H4 (cell line): ENCODE measurements at places on chromosomes 7 and 10. TPM values are rescaled to one million over a fixed set of nuclear protein-coding genes. Genes with fewer than 3 reads are reported as not detected.

DNA sequence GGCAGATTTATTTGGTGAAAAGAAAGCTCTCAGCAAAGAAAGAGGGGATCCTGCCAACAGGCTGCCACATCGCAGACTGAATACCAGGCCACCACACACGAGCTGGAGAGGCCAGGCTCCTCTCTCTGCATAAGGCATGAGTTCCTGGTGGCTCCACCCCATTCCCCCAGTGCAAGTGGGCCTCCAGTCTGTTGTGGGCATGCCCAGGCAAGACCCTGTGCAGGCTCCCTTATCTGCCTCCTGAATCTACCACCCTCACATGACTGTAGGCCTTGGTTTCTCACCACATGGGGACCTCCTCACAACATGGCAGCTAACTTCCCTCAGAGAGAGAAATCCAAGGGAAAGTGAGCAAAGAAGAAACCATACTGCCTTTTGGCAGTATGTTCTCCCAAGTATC, 26.7 kb upstream of the CUL1 start:
- DNase-seq: no peak

DNA sequence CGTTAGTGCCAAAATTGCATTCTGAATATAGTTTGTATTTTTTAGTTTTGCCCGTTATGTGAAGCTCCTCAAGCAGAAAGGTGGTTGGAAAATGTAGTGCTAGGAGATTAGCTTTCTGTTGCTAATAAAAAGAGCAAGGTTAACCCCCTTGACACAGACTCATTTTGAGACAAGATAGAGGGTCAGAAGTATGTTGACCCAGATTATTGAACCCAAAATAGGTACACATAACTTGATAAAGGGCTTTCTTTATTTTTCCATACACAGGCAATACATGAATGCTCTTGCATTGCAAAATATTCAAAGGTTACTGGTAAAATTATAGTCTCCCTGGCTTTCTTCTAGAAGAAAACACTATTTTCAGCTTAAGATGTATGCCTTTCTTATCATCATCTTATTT, 10.0 kb upstream of the PON2 start:
- DNase-seq: no peak

- no peak for DNase-seq
Measured at GRCh38 chr7:26668821-26669220, 195.6 kb downstream of the SKAP2 start.

DNA sequence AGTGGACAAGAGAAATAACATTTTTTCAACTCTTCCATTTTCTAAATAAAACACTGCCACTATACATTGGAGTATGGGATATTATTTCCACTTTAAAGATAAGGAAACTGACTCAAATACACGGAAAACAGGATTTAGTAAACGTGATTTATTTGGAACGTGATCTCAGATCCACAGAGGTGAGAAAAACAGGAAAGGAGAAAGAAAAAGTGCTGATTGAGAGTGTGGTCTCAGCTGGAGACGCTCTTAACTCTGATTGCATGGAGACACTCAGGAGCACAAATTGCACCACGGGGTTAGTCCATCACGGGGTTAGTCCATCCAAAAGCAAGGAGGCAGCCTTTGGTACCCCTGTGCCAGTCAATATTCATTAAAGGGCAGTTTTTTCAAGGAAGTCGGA, 142.5 kb downstream of the GNAT3 start:
- no peak for DNase-seq

DNA sequence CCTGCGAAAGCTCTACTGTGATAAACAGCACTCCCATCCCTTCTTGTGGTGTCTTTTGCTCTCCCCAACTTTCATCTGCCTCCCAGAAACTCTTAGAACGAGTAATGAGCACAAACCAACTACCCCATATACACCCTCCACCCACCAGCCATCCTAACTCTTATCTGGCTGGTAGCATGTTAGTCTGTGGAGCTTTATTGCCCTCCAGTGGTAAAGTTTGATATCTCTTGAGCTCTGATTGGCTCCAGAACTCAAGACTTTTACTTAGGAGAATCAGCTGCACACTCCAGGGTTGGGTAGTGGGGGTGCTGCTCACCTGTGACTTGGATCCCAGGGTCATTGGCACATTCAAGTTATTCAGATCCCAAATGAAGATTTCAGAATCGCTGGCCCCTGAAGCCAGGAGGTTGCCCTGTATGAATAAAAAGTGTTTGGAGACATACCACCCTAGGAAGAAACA, 10.9 kb downstream of the SEC31B start:
- peak; percentile 40 for DNase-seq

GRCh38 chr10:122570920-122571319, 10.4 kb downstream of the DMBT1 start:
- peak; percentile 1 for DNase-seq

GRCh38 chr10:67618116-67618515, 77.9 kb downstream of the CTNNA3 start:
- no peak for DNase-seq

The SMURF1 gene
- total RNA-seq: 14.6 and 19.0 TPM in 2 replicates
